Right lobe of liver (tissue), 6 donors: ENCODE measurements at places on chromosomes 12 and 14. TPM values are rescaled to one million over a fixed set of nuclear protein-coding genes. Genes with fewer than 3 reads are reported as not detected.

- DNase-seq, result no peak
These were observed 13.2 kb downstream of the PXN start for GRCh38 chr12:120252071-120252906.

DNA sequence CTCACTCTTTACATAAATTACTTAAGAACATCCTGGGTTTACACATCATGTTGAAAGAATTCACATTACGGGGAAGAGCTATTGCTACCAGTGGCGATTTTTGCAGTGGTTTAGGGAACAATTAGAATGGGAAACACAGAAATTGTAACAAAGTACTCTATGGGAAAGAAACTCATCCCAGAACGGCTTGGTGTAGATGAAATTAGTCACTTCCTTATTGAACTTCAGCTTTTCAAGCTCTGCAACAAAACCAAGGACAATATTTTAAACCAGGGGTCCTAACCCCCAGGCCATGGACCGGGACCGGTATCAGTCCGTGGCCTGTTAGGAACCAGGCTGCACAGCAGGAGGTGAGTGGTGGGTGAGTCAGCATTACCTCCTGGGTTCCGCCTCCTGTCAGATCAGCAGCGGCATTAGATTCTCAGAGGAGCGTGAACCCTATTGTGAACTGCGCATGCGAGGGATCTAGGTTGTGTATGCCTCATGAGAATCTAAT is 32.3 kb upstream of the FICD start:
- DNase-seq, result no peak

TAS2R9 gene
- not detected for total RNA-seq

DNA sequence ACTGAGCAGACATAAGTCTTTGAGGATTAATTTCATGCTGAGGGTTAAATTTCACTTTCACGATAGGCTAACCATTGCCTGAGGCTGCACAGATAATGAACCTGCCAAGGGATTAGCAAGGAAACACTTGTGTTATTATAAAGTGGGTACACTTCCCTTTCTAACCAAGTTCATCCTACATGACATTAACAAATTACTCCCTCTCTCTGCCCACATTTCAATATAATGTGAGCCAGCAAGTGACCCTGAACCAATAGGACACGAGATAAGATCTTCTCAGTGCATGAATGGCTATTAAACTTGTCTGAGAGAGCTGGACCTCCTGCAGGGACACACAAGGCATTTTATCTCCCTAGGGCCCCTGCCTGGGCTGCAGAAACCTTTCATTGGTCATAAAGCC is 173.5 kb downstream of the PAX9 start:
- no peak for DNase-seq

DNA sequence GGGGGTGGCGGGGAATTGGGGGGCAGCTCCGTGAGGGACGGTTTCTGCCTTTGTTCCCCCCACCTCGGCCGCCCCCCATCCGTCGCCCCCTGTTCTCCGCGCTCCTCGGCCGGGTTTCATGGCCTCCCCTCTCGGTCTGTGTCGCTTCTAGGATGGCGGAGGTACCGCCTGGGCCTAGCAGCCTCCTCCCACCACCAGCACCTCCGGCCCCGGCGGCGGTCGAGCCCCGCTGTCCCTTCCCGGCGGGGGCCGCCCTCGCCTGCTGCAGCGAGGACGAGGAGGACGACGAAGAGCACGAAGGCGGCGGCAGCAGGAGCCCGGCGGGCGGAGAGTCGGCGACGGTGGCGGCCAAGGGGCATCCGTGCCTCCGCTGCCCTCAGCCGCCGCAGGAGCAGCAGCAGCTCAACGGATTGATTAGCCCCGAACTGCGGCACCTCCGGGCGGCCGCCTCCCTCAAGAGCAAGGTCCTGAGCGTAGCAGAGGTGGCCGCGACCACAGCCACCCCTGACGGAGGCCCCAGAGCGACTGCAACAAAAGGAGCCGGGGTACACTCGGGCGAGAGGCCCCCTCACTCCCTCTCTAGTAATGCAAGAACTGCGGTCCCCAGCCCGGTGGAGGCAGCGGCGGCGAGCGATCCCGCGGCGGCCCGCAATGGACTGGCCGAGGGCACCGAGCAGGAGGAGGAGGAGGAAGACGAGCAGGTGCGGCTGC is 575 bp downstream of the NAA30 start:
- DNase-seq, result peak; percentile 58

GRCh38 chr12:75710361-75711069 is 199.1 kb upstream of the KRR1 start:
- no peak for DNase-seq

PTCSC3 gene
- not detected for total RNA-seq
